ENCODE measurements at places on chromosomes 7 and 10.

- no peak for DNase-seq
Measured at GRCh38 chr7:73705551-73705920, 13.9 kb downstream of the STX1A start.

DNA sequence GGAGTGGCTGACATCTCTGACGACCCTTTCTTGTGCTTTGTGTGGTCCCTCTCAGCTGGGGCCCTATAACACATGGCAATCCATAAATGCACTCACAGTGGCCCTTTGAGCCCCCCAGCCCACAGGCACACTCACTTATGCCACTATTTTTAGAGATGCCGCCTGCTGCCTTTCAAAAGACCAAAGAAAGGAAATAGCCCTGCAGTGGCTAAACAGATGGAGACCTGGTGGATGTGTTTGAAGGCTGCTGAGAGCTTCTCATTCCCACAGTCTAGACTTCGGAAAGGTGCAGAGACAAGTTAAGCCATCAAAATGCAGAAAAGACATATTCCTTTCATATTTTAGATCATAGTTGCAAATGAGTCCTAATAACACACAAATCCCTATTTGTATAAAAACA lies 42.0 kb upstream of the PDZD8 start:
- DNase-seq, result no peak

GRCh38 chr7:27656724-27657123 lies 6.0 kb downstream of the HIBADH start:
- no peak for DNase-seq

DNA sequence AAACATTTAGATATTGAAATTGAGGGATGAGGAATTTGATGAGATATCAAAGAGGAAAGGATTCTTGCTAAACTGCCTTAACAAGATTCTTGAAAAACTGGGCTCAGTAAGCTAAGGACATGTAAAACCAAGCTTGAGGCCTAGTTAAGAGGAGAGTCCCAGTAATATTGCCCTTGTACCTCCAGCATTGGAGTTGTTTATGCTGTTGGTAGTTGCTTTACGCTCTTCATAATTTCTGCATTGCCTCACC lies 156.1 kb upstream of the TRIM24 start:
- DNase-seq, result no peak

GRCh38 chr7:42016517-42016916 lies 220.5 kb downstream of the GLI3 start:
- DNase-seq, result no peak

DNA sequence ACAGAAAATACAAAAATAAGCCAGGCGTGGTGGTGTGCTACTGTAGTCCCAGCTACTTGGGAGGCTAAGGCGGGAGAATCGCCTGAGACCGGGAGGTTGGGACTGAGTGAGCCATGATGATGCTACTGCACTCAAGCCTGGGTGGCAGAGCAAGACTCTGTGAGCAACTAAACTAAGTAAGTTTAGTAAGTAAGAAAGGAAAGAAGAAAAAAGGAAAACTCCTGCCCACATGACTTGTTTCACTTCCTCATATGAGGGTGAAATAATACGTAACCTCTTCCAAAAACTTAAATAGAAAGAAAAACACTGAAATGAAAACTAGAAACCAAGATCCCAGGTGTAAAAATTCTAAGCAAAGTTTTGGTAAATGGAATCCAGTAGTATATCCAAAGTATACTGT lies 79.6 kb downstream of the LARP4B start:
- DNase-seq, result no peak

All from stimulated activated CD4-positive, alpha-beta T cell treated with anti-CD3 and anti-CD28 coated beads, Interleukin-1b, Interleukin-23, amount 100 ng/mL, for 4 hours (primary cell).